ENCODE measurements at places on chromosomes 12 and 14.

DNA sequence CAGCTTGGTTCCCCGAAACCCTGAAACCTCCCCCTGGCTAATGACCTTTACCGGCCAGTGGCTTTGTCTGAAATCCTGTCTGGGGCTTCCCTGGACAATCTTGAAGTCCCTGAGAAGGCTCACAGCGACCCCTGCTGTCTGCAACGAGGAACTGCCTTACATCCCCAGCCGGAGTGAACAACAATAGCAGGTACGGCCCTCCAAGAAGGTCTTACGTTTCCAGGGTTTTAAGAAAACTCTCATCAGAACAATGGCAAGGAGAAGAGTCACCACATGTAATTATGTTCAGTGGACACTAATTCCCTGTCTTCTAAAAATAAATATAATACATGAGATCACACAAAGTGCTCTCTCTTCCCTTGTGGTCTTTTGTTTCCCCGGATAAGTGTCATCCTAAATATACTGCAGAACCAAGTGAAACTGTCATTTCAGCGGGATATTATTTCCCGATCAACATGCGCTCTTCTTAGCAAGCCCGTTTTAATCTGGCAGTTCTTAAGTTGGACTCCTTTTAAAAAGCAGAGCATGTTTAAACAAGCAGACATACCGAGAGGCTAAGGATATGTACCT, 53.3 kb downstream of the RBM19 start:
- DNase-seq = peak; percentile 52

DNA sequence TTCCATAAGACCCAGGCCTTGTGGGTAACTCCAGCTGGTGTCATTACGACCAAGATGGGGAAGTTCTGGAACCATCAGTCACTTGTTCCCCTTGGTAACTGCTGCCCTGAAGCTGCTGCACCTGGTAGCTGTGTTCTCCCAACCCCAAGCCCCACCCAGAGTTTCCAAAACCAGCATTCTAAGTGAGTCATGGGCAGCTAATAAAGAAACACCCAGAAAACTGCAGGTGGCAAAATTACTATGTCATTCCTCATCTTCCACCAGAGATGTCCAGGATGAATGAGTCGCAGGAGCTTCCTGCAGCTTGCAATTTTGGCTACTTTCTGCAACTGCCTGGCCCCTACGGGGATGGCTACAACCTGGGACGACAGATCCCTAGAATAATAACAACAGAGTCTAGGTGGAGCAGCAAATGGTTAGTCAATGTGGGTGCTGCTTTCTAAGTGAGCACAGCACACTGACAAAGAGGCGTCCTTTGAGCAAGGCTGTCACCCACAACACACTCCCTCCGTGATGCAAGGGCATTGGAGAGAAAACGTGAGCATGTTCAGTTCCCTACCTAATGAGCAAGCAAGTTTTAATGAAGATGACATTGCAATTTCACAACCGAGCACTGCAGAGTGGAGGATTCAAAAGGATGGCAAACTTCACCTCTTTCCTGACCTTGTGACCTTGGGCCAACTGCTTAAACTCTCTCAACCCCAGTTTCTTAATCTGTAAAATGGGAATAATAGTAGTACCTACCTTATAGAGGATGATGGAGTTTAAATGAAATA, 301.4 kb upstream of the NOS1 start:
- DNase-seq = no peak

DNA sequence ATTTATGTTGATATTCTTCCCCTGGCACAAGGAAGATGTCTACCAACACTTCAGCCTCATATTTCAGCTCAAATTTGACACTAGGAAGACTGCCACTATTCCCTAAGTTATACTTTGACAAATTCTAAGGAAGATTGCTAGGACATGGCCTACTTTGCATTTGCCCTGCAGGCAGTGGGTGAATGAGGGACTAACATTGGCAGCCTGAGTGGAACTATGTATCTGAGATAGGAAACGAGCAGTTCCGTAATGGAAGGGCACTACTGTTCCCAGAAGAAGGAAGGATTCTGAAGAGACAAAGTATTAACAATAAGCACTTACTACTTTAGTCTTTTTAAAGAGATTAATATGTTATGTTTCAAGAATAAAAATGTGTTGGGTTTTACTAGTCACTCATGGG, 115.1 kb downstream of the SLC16A7 start:
- DNase-seq = no peak

GRCh38 chr12:29521951-29522350, 24.5 kb upstream of the OVCH1 start:
- DNase-seq = no peak

DNA sequence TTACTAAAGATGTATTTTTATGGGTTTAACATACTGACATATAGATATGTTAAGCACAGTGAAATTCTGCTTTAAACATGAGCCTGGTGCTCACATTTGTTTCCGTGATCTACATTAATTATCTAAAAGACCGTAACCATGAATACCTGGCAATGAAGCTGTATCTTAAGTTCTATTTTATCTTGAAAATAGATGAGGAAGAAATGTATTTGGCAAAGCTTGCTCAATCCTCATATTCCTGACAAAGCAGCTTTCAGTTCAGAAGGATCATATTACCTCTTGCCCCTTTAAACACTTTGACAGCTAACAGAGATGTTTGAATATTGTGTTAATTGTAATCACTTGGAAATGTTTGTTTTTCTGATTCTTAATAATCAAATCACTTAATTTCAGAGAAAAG, 9.8 kb downstream of the EPYC start:
- no peak for DNase-seq

GRCh38 chr12:56152132-56152755, at the start of gene MYL6B:
Gene MYL6B, plus strand, starts transcription at chr12:56152587. Its CDS starts 1,332 bp downstream, at chr12:56153919.
- peak; percentile 95 for DNase-seq

GRCh38 chr14:50312734-50313054, 570 bp downstream of the DMAC2L start:
- peak; percentile 60 for DNase-seq

DNA sequence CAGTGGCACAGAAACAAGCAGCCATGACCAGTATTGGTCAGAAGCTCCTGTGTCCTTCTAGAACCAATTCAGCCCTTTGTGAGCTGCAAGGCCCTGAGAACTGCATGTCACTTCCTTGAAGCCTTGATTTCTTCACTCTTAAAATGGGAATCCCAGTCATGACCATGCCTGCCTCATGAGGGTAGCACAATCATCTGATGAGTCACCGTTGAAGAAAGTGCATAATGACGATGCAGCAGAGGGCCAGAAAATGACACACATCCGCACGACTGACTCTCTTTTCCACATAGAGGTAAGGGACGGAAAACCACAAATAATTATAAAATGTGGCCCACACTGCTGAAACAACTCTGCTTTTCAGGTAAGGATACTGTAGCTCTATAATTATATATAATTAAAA, 777.4 kb downstream of the BCL11B start:
- no peak for DNase-seq

- DNase-seq = peak; percentile 87
These were observed 55.0 kb upstream of the BICD1 start for GRCh38 chr12:32051511-32052211.

GRCh38 chr12:57377103-57377840, 53.6 kb downstream of the R3HDM2 start:
- peak; percentile 18 for DNase-seq

- DNase-seq = no peak
These were observed 77.7 kb downstream of the PAPOLA start for GRCh38 chr14:96579855-96580254.

DNA sequence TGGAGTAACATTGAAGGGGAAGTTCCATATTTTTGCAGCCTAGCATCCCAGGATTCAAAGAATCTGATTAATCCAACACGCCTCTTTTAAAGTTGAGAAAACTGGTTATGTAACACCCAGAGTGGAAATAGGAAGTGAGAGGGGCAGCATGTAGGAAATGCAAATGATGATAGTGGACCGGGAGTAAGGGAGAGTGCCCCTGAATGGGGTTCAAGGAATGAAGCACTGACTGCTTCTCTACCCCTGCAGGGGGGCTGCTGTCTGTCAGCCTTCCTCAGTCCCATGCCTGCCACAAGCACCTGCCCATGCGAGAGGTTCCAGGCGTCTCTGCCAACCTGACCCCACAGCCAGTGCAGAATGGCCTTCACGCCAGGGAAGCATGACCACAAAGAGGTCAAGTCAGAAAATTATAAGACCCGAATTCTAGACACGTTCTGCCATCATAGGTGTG, 126.5 kb upstream of the CCND2 start:
- no peak for DNase-seq

GRCh38 chr12:66371982-66372381, 69.7 kb downstream of the HELB start:
- no peak for DNase-seq

DNA sequence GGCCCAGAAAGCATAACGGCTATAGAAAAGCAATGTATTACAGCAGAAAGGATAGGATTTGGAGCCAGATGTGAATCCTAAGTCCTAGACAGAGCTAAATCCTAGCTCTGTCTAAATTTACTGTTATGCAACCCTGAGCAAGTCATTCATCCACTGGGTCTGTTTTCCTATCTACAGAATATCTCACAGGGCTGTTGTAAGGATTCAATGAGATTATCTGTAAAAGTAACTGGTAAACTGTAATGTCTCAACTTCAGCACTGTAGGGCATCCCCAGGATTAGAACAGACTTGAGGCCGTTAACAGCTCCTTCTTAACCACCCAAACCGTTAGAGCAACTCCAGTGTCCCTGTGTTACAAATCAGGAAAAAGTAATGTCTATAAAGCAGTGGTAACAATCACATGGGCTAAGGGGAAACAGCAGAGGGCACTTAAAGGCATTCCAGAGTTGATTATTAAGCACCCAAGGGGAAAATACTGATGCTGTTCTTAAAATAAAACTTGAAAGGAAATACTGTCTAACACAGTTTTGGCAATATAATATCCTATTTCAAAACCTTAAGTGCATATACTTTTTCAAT, 10.1 kb downstream of the GMFB start:
- no peak for DNase-seq

- DNase-seq = no peak
These were observed 658.5 kb upstream of the MGAT4C start for GRCh38 chr12:86914721-86915120.

DNA sequence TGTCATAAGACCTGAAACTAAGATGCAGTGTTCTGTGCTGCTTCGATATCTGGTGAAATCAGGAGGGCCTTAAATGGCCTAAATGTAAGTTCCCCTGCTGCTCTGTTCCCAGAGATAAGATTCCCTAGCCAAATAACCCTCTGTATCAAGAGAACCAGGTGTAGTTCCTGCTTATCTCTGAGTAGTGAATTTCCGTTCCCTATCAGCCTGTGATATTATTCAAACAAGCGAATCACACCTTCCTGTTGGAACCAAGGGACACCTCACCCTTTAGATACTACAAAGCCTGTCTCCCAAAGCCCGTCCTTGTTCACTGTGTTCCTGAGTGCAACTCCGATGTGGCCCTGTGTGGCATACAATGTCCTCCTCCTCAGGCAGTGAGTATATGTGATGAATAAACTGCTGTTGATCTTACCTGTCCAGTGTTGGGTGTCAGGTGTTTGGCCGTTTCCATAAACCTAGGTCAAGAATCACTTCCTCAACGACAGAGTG, 52.2 kb upstream of the COCH start:
- peak; percentile 28 for DNase-seq

- no peak for DNase-seq
These were observed 184.4 kb upstream of the GRIP1 start for GRCh38 chr12:66863276-66863675.

DNA sequence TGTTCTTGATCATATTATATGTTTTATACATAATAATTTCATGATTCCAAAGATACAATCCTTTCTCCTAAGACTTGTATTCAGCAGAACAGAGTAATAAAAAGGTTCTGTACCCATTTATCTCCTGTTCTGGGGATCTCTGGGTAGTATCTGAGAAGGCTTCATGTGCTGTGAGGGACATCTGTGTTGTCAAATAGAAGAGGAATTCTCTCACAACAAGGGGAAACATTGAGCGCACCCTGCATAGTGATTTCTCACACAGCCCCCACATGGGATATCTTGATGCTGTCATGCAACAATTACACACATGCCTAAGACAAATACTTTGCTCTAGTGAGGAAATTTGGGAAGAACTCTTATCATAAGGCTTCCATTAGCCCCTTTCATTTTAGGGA, 101.8 kb upstream of the ATF1 start:
- no peak for DNase-seq

DNA sequence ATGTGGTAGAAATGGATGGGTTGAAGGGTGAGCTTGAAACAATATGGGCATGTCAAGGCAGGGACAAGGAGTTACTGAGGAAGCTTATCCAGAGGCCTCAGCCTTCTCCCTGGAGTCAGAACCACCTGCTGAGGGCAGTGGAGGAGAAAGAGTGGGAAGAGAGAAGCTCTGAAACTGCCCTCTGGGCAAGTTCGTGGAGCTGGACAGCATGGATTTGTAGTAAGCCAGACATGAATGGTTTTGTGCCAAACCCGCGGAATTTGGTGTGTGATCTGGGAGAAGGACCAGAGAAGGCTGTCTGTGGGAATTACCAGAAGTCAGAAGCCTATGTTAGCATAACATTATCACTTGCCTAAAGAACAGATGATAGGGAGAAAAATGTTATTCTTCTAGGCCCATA, 164.8 kb downstream of the SLC41A2 start:
- DNase-seq = no peak

GRCh38 chr14:70830998-70831781, 21.9 kb upstream of the MAP3K9 start:
- DNase-seq = no peak

DNA sequence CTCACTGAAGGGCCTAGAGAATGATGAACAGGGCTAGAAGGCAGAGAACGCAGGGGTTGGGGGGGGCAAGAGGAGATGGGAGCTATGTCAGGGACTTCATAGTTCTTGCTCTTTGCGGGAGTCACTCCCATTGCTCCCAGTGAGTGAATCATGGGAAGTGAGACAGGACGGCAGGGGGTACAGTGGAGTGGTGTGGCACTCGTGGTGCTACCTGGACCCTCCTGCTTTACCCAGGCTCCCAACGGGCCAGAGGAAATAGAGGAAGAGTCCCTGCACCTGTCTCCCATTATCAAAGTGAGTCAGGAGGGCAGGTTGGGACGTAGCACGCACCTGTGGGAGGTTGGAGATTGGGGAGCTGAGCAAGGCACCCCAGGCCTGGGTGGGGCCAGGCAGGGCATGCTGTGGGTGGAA, 1.3 kb upstream of the KRT8 start:
- no peak for DNase-seq

DNA sequence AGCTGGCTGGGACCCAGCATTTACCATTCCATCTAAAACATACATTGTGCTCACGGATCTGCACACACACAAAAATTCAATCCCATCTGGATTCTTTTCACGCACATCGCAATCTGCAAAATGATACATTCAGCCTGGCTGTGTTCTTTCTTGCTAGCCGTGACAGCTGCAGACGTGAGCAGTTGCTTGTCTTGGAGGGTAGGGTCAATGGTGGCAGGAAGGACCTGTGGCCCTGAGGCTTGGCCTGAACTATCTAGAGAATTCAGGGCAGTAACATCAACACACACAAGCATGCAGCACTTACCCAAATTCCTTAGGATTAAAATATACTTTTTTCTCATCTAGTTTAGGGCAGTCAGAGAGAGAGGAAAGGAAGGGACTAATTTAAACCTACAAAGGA, 72.0 kb downstream of the DICER1 start:
- DNase-seq = no peak

GRCh38 chr12:51925346-51926063, 18.2 kb downstream of the ACVRL1 start:
- peak; percentile 30 for DNase-seq

Data from common myeloid progenitor, CD34-positive (primary cell).